ENCODE measurements at places on chromosomes 5 and 9. TPM values are rescaled to one million over a fixed set of nuclear protein-coding genes. Genes with fewer than 3 reads are reported as not detected.
A peak's percentile ranks its signal among the peaks of the same experiment; 100 is the strongest.

DNA sequence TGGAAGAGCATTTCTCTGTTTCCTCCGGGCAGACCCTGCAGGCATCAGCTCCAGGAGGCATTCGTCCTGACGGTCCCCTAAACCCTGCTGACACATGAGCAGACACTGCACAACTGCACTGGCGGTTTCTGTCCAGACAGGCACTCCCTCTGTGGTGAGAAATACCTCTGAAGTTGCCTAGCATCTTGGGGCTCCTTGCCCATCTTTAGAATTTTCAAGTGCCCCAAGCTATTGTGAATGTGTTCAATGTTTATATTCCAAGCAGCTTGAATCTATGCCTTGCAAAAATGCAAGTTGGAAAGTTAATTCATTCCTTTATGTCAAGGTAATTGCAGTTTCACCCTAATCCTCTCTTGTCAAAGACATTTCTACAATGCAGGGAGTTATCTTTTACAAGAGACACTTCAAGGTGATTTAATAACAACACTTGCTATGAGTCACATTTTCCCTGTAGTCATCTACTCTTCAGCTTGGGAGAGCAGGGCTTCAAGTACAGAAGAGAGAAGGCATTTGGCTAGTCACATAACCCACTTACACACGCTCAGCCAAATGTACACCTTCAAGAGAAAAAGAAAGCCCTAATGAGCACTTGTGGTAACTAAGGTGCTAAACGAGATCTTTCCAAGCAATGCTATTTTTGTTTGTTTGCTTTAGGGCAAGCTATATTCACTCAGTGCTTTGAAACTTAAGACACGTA lies 302.5 kb downstream of the MLLT3 start:
- peaks cover 44% of the 10 kb centered on the region for H3K36me3 ChIP-seq
- peak overlapping the region; percentile 89 for H3K27ac ChIP-seq
- peak overlapping the region; percentile 11 for H3K4me3 ChIP-seq
- no peak for DNase-seq
- peaks cover 81% of the 10 kb centered on the region for H3K4me1 ChIP-seq

- peak overlapping the region; percentile 61 for H3K4me3 ChIP-seq
- peaks cover 4% of the 10 kb centered on the region for H3K27me3 ChIP-seq
- H3K36me3 ChIP-seq = no peaks in the 10 kb centered on the region
- H3K4me1 ChIP-seq = peaks cover 20% of the 10 kb centered on the region
Measured at GRCh38 chr9:134381671-134382516, 55.6 kb downstream of the RXRA start.

DNA sequence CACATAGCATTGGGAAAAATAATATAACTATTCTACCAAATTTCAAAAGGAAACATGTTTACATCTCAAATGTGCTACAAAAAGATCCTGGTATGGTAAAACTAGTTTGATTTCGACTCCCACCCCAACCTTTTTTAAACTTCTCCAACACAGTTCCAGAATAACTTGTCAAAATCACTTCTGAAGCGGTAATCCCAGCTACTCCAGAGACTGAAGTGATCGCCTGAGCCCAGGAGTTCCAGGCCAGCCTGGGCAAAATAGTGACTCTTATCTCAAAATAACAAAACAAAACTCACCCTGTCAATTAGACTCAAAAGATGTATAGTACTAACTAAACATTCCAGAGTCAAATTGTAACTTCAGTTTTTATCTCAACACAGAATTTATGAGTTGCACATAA lies 71.3 kb upstream of the RNF38 start:
- H3K4me3 ChIP-seq = peak overlapping the region; percentile 94
- peaks cover 29% of the 10 kb centered on the region for H3K4me1 ChIP-seq
- H3K27me3 ChIP-seq = no peaks in the 10 kb centered on the region

GRCh38 chr9:124125651-124125977 lies 114.0 kb downstream of the LHX2 start:
- no peak overlapping the region for H3K4me3 ChIP-seq
- DNase-seq = no peak
- H3K27me3 ChIP-seq = peaks cover 4% of the 10 kb centered on the region

PCDHGA11 gene
- 0.09 TPM for total RNA-seq

DNA sequence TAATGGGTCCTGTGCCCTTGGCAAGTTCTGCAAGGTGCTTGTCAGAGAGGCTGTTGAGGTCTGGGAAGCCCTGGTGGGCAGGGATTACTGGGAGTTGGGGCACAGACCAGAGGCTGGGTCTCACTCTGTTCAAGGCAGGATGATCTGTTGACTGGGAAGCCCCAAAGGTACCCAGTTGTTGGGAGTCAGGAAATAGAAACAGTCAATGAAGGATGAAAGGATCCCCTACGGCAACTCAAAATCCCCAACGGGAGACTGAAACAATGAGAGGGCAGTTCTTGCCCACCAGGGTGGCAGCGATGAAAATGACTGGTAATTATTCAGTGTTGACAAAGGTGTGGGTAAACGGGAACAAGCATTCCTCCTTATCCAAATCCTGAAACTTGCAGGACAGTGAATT lies 31.2 kb downstream of the BNIP1 start:
- DNase-seq = no peak
- H3K36me3 ChIP-seq = peaks cover 2% of the 10 kb centered on the region
- no peak overlapping the region for H3K27ac ChIP-seq
- no peaks in the 10 kb centered on the region for H3K27me3 ChIP-seq

- no peak for DNase-seq
- H3K27me3 ChIP-seq = no peaks in the 10 kb centered on the region
- H3K36me3 ChIP-seq = no peaks in the 10 kb centered on the region
- H3K4me1 ChIP-seq = no peaks in the 10 kb centered on the region
- no peak overlapping the region for H3K27ac ChIP-seq
Measured at GRCh38 chr5:167485061-167485774, 806.2 kb upstream of the WWC1 start.

DNA sequence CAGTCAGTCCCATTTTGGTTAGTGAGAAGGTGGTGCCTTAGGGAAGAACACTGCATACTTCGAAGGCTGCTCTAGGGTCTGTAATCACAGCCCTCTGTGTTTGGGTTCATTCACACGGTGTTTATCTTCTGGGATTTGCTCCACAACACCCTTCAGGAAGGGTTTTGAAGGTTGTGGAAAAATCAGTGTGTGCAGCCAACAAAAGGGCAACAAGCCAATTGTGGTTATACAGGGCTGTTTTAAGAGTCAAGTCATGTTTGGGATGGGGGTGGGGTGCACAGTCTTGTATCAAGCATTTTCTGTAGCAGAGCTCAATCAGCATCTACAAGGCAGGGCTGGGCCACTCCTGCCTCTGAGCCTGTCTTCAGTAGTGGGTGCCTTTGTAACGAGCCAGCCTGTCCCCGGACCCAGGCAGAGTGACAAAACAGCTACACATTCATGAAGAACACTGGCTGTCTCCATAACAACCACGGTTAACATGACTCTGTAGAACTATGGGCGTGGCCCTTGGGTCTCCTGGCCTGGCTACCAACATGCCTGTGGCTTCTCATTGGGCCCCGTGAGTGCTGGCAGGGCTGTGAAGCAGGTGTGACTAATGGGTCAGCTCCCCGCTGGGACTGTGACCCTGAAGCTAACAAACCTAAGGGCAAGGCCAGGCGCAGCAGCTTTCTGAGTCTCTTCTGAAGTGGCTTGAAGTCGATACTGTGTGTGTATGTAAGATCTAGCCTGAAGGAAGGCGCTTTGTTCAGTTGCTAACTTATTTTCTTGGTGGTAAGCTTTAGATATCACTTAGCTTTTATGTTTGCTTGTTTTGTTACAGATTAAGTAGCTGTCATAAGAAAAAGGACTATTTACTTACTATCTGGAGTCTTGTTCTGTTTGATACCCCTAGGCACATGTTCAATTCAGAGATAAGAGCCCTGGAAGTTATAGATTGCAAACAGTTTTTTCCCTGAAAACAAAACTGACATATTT lies 27.9 kb upstream of the GOLM1 start:
- H3K36me3 ChIP-seq = no peaks in the 10 kb centered on the region
- H3K4me3 ChIP-seq = no peak overlapping the region
- no peaks in the 10 kb centered on the region for H3K4me1 ChIP-seq
- H3K27ac ChIP-seq = no peak overlapping the region
- no peak for DNase-seq

- no peak for DNase-seq
- no peak overlapping the region for H3K4me3 ChIP-seq
- no peaks in the 10 kb centered on the region for H3K36me3 ChIP-seq
- H3K27ac ChIP-seq = no peak overlapping the region
- H3K4me1 ChIP-seq = no peaks in the 10 kb centered on the region
- no peaks in the 10 kb centered on the region for H3K27me3 ChIP-seq
Measured at GRCh38 chr9:16769291-16769690, 101.2 kb downstream of the BNC2 start.

TAF11L5 gene
- total RNA-seq = not detected

ASTN2 gene
- 5.2 TPM for total RNA-seq

GRCh38 chr5:93621327-93621798 lies 38.3 kb downstream of the NR2F1 start:
- no peak overlapping the region for H3K27ac ChIP-seq
- H3K4me3 ChIP-seq = peak overlapping the region; percentile 48
- H3K4me1 ChIP-seq = peaks cover 7% of the 10 kb centered on the region
- peaks cover 17% of the 10 kb centered on the region for H3K27me3 ChIP-seq
- peaks cover 4% of the 10 kb centered on the region for H3K36me3 ChIP-seq

CMBL gene
- 2.8 TPM for total RNA-seq

GRCh38 chr5:166281433-166281832 lies 2010.0 kb upstream of the WWC1 start:
- H3K27me3 ChIP-seq = no peaks in the 10 kb centered on the region
- H3K36me3 ChIP-seq = no peaks in the 10 kb centered on the region
- no peak overlapping the region for H3K27ac ChIP-seq
- no peaks in the 10 kb centered on the region for H3K4me1 ChIP-seq
- no peak overlapping the region for H3K4me3 ChIP-seq

PCDHGC4 gene
- total RNA-seq = not detected

DNA sequence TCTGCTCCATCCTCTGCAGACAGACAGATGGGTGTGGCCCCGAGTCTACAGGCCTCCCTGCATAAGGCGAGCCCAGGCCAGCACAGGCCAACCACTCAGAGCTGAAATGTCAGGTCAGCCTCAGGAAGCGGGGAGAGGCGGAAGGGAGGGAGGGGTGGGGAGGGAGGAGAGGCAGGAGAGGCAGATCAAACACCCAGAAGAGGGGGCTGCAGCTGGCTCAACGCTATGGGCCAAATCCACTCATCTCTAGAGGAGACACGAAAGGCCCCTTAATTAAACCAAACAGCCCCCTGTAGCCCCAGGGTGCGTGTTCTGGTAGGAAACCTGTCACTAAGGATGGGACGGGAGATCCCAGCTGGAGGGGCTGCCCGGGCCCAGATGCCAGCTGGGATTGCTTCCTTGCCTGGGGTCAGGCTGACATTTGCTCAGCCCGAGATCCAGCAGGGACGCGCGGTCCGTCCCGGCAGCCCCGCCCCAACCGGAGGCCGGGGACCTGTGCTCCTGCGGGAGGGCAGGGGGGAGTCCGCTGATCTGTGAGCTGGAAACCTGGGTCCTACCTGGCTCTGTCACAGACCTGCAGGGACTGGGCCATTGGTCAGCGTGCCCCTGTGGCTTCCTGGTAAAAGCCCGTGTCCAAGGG lies 97.2 kb upstream of the SARDH start:
- no peak overlapping the region for H3K4me3 ChIP-seq
- no peak for DNase-seq
- H3K27me3 ChIP-seq = no peaks in the 10 kb centered on the region
- H3K4me1 ChIP-seq = no peaks in the 10 kb centered on the region
- no peak overlapping the region for H3K27ac ChIP-seq

PCDHA4 gene
- not detected for total RNA-seq

DNA sequence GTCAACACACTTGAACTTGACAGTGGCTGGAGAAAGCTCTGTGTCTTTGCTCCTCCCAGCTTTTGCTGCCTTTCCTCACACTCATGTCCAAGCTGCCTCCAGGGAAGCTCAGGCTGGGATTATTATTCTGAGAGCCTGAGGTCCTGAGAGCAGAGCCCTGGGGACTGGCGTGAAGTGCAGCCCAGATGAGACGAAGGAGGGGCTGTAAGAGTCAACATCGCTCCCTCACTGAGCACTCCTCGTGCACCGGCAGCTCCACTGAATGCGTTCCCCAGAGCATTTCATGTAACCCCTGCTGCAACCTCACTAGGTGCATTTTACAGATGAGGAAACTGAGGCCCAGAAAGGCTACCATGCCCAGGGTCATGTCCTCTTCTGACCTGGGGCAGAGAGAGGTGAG lies 63.5 kb upstream of the PHYKPL start:
- no peaks in the 10 kb centered on the region for H3K4me1 ChIP-seq
- H3K4me3 ChIP-seq = no peak overlapping the region
- no peak overlapping the region for H3K27ac ChIP-seq

IFNA2 gene
- not detected for total RNA-seq

DNA sequence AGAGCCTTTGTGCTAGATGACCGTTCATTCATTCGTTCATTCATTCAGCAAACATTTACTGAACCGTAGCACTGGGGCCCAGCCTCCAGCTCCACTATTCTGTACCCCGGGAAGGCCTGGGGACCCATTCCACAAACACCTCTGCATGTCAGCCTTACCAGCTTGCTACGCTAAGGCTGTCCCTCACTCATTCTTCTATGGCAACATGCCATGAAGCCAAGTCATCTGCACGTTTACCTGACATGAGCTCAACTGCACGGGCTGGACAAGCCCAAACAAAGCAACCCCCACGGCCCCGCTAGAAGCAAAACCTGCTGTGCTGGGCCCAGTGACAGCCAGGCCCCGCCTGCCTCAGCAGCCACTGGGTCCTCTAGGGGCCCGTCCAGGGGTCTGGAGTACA lies 6.0 kb downstream of the CEL start:
- H3K4me3 ChIP-seq = no peak overlapping the region
- peaks cover 3% of the 10 kb centered on the region for H3K4me1 ChIP-seq
- H3K27ac ChIP-seq = no peak overlapping the region
- peaks cover 3% of the 10 kb centered on the region for H3K36me3 ChIP-seq
- peaks cover 2% of the 10 kb centered on the region for H3K27me3 ChIP-seq

DNA sequence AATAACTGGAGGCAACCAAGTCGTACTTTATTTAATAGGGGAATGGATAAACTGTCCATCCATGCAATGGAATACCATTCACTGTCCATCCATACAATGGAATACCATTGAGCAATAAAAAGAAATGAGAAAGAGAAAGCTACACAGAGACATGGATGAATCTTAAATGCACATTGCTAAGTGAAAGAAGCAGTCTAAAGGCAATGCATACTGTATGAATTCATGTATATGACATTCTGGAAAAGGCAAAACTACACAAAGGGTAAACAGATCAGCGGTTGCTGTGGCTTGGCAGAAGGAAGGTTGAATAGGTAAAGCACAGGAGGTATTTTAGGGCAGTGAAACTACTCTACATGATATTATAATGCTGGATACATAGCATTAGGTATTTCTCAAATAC lies 16.2 kb downstream of the DRD1 start:
- no peak overlapping the region for H3K27ac ChIP-seq
- DNase-seq = no peak
- no peaks in the 10 kb centered on the region for H3K36me3 ChIP-seq
- H3K4me3 ChIP-seq = no peak overlapping the region

OLFML2A gene
- total RNA-seq = not detected

DNA sequence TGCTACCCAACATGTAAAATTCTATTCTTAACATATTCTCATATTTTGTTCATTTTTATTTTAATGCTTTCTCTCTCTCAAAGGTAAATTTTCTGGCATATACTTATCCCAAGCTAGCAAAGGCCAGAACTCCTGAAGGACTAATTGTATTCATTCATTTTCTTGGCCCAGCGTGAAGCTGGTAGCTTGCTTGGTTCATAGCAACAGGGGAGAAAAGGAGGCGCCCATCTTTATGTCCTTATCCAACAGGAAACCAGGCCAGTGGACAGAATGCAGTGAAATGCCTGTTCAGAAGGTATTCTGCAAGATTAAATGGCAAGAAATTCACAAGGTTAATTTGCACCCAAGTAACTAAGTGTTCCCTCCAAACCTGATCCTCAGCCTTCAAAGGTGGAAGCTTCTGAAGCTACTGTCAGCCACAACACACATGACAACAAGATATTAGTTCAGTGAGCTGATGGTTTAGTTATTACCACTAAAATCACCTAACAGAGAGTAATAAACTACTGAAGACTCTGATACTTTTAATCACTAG lies 5.6 kb downstream of the EFNA5 start:
- H3K27me3 ChIP-seq = peaks cover 56% of the 10 kb centered on the region
- H3K4me3 ChIP-seq = no peak overlapping the region
- DNase-seq = no peak
- H3K27ac ChIP-seq = no peak overlapping the region
- H3K4me1 ChIP-seq = peaks cover 3% of the 10 kb centered on the region

Measured in activated naive CD8-positive, alpha-beta T cell treated with anti-CD3 and anti-CD28 coated beads, Interleukin-2, amount 10 ng/mL, durations not matched to agents 7 days and 5 days (primary cell).